WTC11 (cell line): ENCODE measurements at places on chromosomes 2 and 18. TPM values are rescaled to one million over a fixed set of nuclear protein-coding genes. Genes with fewer than 3 reads are reported as not detected.

DNA sequence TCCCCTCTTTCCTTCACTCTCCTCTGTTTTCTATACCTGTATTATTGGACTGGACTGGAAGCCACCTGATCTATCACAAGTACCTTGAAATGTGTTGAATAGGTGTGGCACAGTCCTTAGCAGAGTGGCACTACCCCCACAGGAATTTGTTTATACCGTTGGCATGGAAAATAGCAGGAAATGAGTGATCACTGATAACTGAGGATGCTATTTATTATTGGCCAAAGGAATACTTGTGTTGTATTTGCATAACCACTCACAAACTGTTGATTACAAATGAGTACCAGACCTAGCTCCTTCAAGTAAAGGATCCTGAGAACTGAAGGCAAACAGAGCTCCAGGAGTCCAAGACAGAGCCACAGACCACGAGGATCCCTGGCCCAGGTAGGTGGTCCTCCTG is at the start of gene IL37:
Gene IL37 (plus strand): TSS at position 301 of the 400 bp plus-strand sequence. CDS start 1,848 bp downstream, outside the sequence.
- H3K27ac ChIP-seq = no peak within 1 kb of the TSS
- H3K27me3 ChIP-seq = peaks cover 16% of the 10 kb centered on the region
- H3K36me3 ChIP-seq = peaks cover 4% of the 10 kb centered on the region; the same call in 1 of the 2 replicates
- no peak within 1 kb of the TSS for H3K4me3 ChIP-seq
- 0 out of 2 replicates have a peak, but pooled peaks cover 3% of the 10 kb centered on the region for H3K4me1 ChIP-seq
- DNase-seq = no peak

DNA sequence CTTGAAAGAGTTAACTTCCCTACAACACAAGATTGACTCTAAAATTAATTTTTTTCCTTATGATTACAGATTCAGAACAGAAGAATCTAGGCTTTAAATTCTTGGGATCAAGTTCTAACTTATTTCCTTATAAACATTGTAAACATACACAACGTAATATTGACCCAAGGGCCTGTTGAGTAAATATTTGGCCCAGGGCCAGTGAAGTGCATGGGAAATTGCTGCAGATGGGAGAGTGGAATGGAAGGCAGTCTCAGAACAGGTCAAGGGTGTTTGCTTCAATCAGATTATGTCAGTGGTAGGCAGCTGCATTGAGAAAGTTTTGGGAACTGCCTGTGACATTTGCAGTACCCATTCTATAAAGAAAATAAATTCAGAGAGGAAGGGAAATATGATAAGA is 137.6 kb downstream of the MYO1B start:
- no peak for DNase-seq
- no peaks in the 10 kb centered on the region for H3K27me3 ChIP-seq
- H3K4me1 ChIP-seq = no peaks in the 10 kb centered on the region
- H3K27ac ChIP-seq = no peak overlapping the region; the same call in 1 of the 2 replicates

DNA sequence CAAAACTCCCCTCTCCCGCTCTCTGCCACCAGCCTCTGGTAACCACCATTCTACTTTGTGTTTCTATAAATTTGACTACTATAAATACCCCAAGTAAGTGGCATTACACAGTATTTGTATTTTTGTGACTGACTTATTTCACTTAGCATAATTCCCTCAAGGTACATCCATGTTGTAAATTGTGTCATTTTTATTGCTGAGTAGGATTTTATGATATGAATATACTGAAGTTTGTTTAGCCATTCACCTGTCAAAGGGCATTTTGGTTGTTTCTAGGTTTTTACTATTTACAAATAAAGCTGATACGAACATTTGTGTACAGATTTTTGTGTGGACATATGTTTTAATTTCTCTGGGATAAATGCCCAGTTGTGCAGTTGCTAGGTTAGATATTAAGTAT is 174.0 kb upstream of the MMADHC start:
- H3K4me3 ChIP-seq = no peak overlapping the region
- no peaks in the 10 kb centered on the region for H3K4me1 ChIP-seq
- H3K36me3 ChIP-seq = no peaks in the 10 kb centered on the region
- no peak overlapping the region for H3K27ac ChIP-seq

- H3K27me3 ChIP-seq = no peaks in the 10 kb centered on the region
- H3K4me3 ChIP-seq = no peak overlapping the region
- H3K27ac ChIP-seq = no peak overlapping the region
Observed at GRCh38 chr2:228709788-228710371, 528.4 kb upstream of the SPHKAP start.

DNA sequence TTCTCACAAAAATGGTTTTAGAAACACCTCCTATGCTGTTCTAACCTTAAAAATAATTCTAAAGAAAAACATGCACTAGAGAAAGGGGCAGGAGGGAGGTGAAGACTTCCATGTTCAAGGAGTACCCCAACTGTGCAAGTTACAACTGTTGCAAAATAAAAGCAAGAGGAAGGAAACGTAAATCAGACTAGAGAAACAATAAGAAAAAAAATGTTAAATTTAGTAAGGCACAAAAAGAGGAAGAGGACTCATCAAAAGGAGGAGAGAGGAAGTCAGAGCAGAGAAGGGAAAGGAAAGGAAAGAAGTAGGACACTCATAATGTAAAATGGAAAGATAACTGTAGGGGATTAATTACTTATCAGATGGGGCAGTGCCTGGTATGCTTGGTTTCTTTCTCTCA is 34.1 kb downstream of the RAPH1 start:
- no peak overlapping the region for H3K27ac ChIP-seq
- H3K4me3 ChIP-seq = no peak overlapping the region
- no peak for DNase-seq
- H3K4me1 ChIP-seq = peaks cover 5% of the 10 kb centered on the region; the same call in 1 of the 2 replicates
- peaks cover 28% of the 10 kb centered on the region for H3K36me3 ChIP-seq

The OR6B2 gene
- not detected in 3 replicates for total RNA-seq

The EFEMP1 gene
- 24.0 to 25.7 TPM (median 25.6 TPM) in 3 replicates for total RNA-seq

The SGPP2 gene
- 0.07 to 0.11 TPM (median 0.07 TPM) in 3 replicates for total RNA-seq
